Activated T-cell treated with anti-CD3 and anti-CD28 coated beads, Interleukin-2, amount 50 U/mL, for 48 hours (primary cell): ENCODE measurements at places on chromosomes 16 and 17.
A peak's percentile ranks its signal among the peaks of the same experiment; 100 is the strongest.

- no peak for DNase-seq
Measured at GRCh38 chr17:38344420-38344745, 627 bp upstream of the GPR179 start.

DNA sequence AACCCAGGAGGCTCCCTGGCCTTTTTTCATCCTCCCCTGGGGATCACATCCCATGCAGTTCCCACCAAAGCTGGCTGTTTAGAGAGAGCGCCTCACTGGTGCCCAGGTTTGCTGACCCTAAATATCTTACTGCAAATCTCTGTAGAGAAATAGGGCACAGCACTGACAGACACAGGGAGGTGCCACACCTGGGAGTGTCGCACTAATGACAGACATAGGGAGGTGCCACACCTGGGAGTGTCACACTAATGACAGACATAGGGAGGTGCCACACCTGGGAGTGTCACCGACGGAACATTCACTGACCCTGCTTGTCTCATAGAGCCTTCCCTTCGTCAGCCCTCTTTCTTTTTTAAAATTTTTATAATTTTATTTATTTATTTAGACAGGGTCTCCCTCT, 25.6 kb downstream of the UNK start:
- DNase-seq, result no peak

GRCh38 chr17:59941131-59941530, 23.4 kb downstream of the RNFT1 start:
- peak; percentile 37 for DNase-seq

- no peak for DNase-seq
Measured at GRCh38 chr16:17287166-17287800, 183.5 kb downstream of the XYLT1 start.

- no peak for DNase-seq
Measured at GRCh38 chr16:70495425-70496182, 27.8 kb downstream of the COG4 start.

DNA sequence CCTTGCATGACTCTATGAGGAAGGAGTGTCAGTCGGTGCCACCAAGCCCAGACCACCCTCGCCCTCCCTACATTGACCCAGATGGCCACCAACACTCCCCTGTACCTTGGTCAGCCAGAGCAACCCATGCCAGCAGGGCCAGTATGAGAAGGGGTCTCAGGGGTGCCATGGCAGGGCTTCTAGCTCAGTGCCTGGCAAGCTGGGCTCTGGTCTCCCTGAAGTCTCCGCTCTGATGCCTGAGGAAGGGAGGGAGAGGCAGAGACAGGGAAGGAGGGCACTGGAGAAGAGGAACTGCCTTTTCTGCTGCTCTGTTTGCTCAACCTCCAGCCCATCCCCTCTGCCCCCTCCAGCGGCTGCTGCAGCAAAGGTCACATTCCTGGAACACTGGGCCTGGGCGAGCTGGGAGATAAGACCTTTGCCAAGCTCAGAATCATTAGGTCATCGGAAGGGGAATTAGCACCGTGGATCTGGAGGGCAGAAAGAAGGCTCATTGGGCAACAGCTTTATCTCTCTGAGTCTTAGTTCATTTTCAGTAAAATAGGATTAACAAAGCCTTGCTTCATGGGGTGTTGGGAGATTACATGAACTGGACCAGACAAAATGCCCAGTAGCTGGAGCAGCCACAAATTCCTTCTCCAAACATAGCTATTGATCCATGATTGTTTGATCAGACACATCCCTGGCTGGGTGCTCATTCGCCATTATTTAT, at the start of gene VTN:
Gene VTN (minus strand): TSS at position 273 of the 709 bp plus-strand sequence. CDS start 104 bp downstream, at position 169.
- no peak for DNase-seq

DNA sequence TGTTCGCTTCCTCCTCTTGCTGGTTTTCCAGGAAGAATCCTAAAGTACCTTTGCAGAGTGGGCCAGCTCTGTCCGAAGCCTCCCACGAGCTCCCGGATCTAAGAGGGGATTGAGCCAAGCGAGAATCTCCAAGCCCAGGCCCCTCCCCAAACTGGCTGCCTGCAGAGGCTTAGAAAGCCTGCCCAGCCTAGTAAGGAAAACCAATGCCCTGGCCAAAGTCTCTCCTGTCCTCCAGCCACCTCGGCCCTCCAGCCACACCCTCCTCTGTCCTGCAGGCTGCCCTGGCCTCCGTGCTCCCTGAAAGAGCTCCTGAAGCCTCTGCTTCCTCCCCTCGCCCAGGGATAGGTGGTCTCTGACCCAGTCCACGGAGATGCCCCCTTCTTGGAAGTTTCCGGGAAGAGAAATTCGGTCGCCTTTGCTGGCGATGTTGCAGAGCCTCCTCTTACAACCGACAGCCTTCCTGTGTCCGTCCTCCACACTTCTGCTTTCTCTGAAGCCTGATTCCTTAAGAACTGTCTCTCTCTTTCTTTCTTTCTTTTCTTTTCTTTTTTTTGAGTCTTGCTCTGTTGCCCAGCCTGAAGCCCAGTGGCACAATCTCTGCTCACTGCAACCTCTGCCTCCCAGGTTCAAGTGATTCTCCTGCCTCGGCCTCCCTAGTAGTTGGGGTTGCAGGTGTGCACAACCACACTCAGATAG, 54.9 kb upstream of the TOB1 start:
- DNase-seq, result no peak

GRCh38 chr17:82457073-82457928, 1.2 kb upstream of the NARF start:
- no peak for DNase-seq

DNA sequence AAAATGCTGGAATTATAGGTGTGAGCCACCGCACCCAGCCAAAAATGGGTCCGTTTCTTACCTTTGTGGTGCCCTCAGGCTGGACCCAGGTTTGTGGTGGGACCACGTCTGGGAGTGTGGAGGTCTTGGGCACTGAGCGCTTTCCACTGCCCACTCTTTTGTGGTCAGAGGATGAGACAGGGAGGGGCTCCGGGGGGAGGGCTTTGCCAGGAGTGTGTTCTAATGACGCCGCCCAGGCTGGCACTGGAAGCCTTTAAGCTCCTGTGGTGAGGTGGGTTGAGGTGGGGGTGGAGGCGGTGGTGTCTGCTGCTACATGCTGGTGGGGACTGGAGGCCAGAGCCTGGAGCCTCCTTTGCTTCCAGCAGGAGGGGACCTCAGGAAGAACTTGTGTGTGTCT, 12.8 kb upstream of the ADCY7 start:
- no peak for DNase-seq

DNA sequence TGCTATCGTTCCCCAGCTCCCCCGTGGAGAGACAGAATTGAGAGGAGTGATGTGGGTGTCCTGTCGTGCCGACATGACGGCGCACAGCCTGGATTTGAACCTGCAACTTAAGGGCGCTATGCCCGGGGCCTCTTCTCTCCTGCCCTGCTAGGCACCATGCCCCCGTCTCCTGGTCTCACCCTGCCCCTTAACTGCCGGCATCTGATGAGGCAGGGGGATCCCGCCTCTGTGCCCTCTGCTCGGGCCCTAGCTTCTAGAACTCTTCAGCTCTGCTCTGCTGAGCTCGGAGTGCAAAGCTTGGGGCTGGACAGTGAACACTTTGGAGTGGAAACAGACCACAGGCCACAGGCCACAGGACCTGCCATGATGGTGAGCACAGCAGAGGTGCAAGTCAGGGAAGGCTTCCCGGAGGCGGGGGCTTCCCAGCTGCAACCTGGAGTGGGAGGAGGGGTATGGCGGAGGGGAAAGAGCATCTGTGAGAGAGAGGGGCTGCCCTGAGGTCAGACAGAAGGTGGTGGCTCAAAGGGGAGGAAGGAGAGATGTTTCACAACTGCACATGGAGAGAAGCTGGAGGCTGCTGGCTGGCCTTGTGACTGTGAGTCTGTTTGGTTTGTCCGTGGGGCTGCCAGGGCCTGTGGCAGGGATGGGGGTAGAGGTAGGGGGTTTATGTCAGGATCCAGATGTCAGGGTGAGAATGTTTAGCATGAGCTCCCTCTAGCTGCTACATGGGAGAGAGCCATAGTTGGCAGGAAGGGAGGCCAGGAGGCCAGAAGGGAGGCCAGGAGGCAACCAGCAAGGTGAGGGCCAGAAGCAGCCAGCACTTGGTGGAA, 107.8 kb downstream of the CRLF3 start:
- DNase-seq, result no peak

DNA sequence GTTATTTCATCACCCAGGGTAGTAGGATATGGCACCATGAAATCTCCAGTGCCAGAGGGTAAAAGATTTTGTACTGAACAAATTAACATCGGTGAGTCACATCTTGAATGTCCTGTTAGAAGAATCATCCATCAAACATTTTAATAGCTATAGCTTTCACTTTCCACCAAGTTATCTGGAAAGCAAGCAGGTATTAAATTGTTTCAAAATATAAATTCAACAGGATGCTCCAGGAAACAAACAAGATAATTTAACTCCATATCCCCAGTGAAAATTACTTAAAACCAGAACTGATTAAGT, 2.4 kb downstream of the VEZF1 start:
- no peak for DNase-seq

DNA sequence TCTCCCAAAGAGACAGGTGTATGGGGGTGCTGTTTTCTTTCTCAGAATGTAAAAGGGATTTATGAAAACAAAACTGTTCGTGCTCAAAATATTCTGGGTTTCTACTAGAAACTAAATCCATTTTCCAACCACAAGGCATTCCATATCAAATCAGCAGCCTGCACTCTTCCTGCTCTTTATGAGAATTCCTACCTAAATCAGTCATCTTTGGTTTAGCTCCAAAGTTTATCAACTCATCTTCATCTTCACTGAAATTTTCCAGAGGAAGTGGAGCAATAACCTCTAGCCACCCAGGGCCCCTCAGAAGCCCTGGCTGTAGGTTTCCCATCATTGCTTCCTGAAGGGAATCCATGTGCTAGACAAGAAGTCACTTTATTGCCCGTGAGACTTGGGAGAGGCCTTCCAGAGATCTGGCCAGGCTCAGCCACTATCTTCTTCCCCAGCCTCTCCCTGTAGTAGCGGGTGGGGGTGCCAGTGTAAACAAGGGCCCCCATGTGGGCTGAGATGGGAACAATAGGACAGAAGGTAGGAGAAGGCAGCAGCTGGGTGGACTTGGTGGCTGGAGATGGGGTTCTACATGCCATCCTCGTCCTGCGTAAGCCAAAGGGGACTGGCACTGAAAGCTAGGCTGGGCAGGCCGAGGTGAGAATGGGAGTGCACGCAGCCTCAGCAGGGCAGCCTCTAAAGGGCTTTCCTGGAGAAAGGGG, 22.0 kb upstream of the ALDH3A1 start:
- no peak for DNase-seq

- no peak for DNase-seq
Measured at GRCh38 chr16:15567823-15568222, 75.1 kb downstream of the MARF1 start.

DNA sequence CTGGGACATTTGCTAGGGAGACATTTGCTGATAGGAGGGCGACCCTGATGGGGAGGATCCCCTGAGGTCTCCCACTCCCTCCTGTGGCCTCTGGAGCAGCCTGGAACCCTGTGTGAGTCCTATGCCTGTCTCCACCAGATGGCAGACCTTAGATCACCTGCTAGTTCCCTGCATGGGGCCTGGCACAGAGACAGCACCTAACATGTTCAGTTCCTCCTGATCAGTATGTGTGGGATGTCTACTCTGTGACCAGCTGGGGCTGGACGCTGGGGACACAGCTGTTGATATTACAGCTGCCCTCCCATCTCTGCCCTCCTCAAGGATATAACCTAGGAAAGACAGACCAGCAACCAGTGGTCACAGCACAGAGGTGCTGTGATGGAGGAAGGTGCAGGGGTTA, 1.1 kb upstream of the ADCY7 start:
- DNase-seq, result no peak

DNA sequence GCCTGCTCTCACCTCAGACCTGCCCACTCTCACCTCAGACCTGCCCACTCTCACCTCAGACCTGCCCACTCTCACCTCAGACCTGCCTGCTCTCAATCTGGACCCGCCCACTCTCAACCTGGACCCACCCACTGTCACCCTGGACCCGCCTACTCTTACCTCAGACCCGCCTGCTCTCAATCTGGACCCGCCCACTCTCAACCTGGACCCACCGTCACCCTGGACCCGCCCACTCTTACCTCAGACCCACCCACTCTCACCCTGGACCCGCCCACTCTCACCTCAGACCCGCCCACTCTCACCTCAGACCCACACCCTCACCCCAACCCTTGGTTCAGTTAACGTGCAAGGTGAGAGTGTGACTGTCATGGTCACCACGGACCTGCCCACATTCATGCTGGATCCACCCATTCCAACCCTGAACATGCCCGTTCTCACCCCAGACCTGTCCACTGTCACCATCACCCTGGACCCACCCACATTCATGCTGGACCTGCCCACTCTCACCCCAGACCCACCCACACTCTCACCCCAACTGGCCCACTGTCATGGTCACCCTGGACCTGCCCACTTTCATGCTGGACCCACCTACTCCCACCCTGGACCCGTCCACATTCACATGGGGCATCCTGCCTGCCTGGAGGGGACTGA, 31.2 kb upstream of the ENPP7 start:
- DNase-seq, result no peak

DNA sequence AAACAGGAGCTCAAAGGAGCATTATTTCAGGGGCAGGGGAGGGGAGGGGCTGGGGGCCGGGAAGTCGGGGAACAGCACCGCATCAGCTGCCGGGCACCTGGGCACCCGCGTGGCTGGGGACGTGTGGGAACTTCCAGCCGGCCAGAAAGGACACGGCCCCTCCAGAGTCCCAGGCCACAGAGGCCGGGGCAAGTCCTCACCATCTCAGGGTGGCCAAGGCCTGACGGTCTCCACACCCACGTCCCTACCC, 1.1 kb downstream of the PGAP6 start:
- no peak for DNase-seq

DNA sequence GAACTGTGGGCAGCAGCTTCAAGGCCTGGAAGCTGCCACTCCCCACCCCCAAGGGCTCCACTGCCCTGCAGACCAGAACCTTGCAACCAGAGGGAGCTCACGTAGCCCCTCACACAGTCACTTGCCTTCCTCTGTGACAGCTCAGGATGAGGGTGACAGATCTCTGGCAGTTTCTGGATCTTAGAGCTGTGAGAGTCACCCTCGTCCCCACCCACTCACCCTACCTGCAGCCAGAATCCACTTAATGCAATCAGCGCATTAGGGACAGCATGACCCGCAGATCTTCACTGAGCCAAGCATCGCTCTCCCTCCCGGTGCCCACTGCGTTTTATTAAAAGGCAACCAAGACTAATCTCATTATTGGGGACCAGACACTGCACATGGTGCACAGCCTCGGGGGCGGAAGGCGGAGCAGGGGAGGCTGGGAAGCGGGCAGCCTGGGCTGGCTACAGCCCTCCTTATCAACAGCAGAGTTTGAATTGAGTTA, 3.5 kb downstream of the CYB561 start:
- DNase-seq, result no peak

DNA sequence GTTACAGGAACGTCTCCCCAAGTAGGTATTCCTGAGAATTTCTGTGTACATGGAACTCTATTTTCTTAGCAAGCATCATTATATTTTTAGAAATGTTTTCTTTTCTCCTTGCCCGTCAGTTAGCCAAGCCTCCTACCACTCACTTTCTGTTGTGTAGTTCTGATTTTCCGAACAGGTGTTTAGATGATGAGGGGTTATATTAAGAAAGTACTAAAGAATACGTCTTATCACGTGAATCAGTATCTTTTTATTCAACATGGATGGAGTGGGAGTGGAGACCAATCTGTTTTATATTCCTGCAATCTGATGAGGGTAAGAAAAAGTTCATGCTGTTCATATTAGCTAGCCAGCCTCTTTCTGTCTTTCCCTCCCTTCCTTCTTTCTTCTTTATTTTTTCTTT, 29.4 kb downstream of the MSI2 start:
- no peak for DNase-seq

GRCh38 chr17:36945959-36946725, 2.6 kb upstream of the AATF start:
- no peak for DNase-seq
